ENCODE measurements at places on chromosomes 16 and 17.

- DNase-seq = no peak
Measured at GRCh38 chr16:7938175-7938574, 605.5 kb downstream of the RBFOX1 start.

DNA sequence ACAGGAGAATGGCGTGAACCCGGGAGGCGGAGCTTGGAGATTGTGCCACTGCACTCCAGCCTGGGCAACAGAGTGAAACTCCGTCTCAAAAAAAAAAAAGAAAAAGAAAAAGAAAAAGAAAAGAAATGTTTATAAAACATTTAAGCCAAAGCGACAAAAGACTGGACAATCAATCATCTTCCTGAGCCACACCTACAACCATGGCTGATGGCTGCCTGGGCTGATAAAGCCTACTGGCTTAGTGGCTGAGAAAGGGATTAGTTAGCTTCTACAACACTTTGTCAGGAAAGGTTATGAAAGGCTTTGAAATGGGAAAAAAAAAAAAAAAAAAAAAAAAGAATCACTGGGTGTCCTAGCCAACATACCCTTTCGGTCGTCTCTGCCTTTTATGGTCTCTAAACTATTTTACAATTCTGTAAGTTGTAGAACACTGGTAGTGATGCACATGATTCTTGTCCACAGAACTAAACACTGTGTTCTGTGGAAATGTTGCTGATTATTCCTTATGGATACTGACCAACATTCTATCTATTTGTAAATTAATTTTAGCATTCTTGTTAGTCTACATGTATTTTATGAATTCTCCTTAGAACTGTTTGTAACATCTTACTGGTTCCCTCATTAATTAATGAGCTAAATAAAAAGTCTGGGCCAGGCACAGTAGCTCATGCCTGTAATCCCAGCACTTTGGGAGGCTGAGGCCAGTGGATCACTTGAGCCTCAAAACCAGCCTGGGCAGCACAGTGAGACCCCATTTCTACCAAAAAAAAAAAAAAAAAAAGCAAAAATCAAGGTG, 45.5 kb downstream of the ZZEF1 start:
- DNase-seq = no peak

DNA sequence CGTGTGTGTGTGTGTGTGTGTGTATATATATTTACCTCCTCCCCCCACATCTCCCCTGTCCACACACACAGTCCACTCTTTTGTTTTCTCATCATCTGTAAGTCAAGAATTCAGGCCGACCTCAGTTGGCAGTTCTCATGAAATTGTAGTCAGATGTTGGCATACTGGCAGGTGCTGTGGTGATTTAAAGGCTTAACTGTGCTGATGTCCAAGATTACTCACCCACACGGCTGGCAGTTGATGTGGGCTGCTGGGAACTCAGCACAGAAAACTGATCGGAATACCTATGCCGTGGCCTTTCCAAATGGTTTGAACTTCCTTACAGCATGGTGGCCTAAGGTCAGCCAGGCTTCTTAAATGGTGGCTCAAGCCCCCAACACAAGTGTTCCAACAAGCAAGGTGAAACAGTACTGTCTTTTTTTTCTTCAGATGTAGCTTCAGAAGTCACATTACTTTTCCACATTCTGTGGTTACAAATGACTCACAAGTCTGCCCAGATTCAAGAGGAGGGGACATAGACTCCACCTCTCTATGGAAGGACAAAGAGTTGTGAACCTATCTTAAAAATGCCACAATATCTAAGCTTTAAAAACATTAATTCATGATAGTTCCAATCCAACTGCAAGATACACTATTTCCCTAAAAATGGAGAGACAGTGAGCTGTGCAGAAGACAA, 198.5 kb upstream of the HS3ST4 start:
- DNase-seq = no peak

GRCh38 chr17:58377661-58378060, 25.7 kb upstream of the SUPT4H1 start:
- DNase-seq = no peak

DNA sequence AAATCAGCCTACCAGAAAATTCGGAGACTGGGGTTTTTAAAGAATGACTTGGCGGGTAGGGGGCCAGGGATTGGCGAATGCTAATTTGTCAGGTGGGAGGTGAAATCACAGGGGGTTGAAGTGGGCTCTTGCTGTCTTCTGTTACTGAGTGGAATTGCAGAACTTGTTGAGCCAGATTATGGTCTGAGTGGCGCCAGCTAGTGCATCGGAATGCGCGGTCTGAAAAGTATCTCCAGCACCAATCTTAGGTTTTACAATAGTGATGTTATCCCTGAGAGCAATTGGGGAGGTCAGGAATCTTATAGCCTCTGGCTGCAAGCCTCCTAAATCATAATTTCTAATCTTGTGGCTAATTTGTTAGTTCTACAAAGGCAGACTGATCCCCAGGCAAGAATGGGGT, 762 bp upstream of the RBL2 start:
- DNase-seq = no peak

GRCh38 chr17:82915010-82915756, 75.4 kb upstream of the ZNF750 start:
- DNase-seq = no peak

DNA sequence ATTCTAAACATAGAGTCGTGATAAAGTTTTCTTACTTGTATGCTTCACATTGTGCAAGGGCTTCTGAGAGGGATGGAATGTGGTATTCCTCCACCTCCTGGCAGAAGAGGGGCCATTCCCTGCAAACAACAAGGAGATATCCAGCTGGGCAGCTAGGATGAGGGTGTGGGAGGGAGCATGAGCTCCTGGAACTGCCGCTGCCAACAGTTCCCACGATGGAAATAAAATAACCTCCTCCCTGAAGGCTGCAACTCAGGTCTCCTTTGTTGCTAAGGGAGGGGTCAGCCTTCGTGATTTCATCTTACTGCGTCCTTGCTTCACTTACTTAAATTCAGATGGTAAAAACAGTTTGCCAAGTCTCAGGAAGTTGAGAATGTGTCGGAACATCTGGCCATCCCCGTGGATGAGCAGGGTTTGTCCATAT, 15.6 kb downstream of the PLEKHG4 start:
- DNase-seq = no peak

DNA sequence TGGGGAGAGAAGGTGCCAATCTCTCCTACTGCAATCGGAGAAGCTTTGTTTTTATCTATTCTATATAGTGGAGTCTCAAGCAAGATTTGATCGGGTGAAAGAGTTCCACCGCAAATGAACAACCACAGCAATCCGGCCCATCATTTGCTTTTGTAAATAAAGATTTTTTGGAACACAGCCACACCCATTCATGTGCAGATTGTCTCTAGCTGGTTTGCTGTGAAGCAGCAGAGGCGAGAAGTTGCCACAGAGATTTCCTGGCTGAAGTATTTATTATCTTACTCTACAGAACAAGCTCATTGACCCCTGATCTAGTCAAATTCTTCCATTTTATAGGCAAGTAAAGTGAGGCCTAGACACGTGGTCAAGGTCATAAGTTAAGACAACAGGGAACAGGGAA, 195.5 kb upstream of the TNRC6C start:
- DNase-seq = no peak

- DNase-seq = no peak
Measured at GRCh38 chr17:80168371-80168770, 1.5 kb upstream of the CARD14 start.

GRCh38 chr16:35410438-35410837, 1951.0 kb downstream of the TP53TG3F start:
- DNase-seq = no peak

GRCh38 chr17:1377334-1377733, 22.7 kb downstream of the YWHAE start:
- no peak for DNase-seq

- DNase-seq = no peak
Measured at GRCh38 chr17:50642722-50643656, 8.3 kb downstream of the ABCC3 start.

DNA sequence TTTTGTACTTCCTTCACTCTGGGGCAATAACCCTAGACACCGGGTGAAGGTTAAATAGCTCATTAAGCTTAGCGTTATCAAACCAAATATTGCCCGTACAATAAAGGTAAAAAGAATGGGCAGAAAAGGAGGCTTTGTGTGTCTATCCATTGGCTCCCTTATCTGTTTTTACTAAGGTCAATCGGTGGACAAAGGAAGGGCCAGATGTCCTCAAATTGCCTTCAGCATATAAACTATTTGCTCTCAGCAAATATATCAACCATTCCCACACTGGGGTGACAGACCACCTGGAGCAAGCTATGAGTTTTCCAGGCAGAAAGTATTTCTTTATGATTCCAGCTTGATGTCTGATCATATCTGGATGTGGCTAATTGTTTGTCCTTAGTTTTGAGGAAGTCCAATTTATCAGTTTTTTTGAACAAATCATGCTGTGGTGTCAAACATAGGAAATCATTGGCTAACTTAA, 25.3 kb upstream of the WIPI1 start:
- no peak for DNase-seq

DNA sequence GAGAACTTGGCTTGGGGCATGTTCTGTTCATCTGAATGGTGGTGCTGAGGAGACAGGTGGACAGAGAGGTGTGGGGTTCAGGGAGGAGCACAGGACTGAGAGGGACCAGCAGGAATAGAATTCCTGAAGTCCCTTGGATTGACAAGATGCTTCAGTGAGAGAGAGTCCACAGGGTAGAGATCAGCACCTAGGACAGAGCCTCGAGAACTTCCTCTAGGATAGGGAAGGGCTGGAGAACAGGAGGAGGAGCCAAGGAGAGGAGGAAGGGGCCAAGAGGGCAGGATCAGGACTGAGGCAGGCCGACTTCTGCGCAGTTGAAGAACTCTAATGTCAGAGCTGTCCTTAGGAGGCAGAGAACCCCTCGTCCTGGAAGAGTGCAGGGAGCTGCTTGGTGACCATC, 138.4 kb downstream of the PRKCB start:
- DNase-seq = no peak

DNA sequence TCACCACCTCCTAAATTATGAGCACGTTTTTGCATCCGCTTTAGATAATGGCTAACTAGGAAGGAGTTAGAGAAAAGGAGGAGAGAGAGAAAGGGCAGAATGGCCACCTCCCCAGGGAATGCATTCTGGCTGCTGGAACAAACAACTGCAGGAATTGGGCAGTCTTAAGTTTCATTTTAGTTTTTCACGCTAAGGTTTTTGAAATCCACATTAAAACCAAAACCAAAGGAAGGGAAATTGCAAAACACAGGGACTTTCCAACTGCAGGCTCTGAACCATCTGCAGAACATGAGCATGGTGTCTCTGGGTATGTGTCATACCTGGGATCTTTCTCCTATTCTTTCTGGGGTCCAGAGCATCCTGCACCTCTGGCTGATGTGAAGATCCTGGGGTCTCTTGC, 12.1 kb upstream of the CCL8 start:
- no peak for DNase-seq

- no peak for DNase-seq
Measured at GRCh38 chr17:72030067-72030899, 90.5 kb upstream of the SOX9 start.

DNA sequence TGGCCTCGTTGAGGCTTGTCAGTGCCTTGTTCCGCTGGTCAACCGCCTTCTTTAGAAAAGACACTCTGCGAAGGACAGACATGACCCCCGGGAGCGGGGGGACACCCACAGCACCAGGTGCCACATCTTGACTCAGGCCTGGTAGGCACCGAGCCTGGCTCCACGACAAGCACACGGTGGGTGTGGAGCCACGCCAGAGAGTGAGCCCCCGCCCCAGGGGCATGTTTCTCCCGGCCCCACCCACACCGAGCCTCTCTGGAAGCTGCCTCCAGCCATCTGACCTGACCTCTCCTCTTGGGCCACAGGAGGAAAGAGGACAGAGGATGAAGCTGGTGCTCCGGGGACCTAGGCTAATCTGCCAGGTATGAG, 4.6 kb downstream of the FAAP100 start:
- no peak for DNase-seq

GRCh38 chr17:38898291-38898679, 27.1 kb upstream of the LASP1NB start:
- DNase-seq = no peak

DNA sequence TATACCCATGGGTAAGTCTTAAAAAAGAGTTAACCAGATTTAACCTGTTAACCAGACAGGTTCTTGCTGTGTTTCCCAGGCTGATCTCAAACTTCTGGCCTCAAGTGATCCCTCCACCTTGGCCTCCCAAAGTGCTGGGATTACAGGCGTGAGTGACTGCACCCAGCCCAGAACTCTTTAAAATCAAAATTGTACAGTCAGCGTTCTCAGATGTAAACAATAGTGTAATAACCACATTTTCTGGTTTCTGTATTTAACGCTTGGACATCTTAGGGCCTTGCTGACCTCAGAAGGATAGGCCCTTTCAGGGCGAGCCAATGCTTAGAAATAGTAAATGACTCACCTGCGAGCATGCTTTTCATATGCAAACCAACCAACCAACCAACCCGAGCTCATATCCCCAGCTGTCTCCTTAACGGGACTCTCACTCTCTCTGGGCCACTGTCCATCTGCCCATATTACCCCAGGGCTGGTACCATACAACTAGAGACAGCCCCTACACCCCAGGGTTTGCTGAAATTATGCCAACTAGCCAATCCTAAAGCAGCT, 415.0 kb upstream of the XYLT1 start:
- no peak for DNase-seq

- no peak for DNase-seq
Measured at GRCh38 chr17:74031316-74032090, 172.0 kb upstream of the RPL38 start.

DNA sequence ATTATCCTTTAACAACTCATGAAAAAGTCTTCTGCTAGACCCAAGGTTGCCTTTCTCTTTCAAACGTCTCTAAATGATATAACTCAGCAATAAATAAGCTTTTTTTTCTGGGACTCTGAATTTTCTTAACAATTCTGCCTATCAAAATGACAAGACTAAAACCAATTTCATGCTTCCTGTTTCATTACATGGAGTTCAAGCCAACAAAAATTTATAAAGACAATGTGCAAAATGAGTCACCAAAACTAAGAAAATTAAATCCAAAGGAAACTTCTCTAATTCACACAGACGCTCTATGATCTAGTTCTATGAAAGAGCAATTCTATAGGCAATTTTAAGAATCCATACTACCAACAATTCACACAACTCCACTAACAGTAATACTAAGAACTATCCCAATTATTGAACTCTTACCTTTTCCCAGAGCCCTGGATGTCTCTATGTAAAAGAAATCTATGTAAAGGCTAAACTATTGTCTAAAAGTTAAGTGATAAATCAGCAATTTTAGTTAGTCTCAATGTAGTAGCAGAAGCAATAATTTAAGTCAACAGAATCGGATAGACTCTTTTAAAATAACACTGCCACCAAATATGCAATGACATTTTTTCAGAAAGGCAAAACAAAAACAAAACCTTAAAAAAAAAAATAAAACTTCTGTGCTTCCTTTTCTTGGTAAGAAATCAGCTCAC, 44.2 kb downstream of the ZZEF1 start:
- DNase-seq = no peak

- DNase-seq = no peak
Measured at GRCh38 chr17:51827140-51827539, 331.4 kb downstream of the CA10 start.

- no peak for DNase-seq
Measured at GRCh38 chr17:301681-302299, 50.8 kb downstream of the RPH3AL start.

GRCh38 chr17:49404906-49405305, 9.8 kb downstream of the PHB1 start:
- no peak for DNase-seq

GRCh38 chr16:67531247-67531646, 2.6 kb downstream of the RIPOR1 start:
- no peak for DNase-seq
